ENCODE measurements at places on chromosomes 3 and 15.

- DNase-seq = no peak
These were observed 41.1 kb downstream of the IGF1R start for GRCh38 chr15:98689431-98689861.

- no peak for DNase-seq
These were observed 515.6 kb upstream of the SGO1 start for GRCh38 chr3:20701641-20702040.

GRCh38 chr3:70233112-70233511, 79.3 kb downstream of the MDFIC2 start:
- no peak for DNase-seq

GRCh38 chr3:123686251-123686650, 101.4 kb upstream of the HACD2 start:
- no peak for DNase-seq

- DNase-seq = no peak
These were observed 65.0 kb downstream of the FRMD4B start for GRCh38 chr3:69320871-69321271.
